Activated CD4-positive, alpha-beta T cell treated with anti-CD3 and anti-CD28 coated beads, Interleukin-2, amount 10 ng/mL, durations not matched to agents 24 days and 14 days (primary cell): ENCODE measurements at places on chromosomes 11 and 22. TPM values are rescaled to one million over a fixed set of nuclear protein-coding genes. Genes with fewer than 3 reads are reported as not detected.

Gene ATP5MG
- 220 and 228 TPM in 2 replicates for total RNA-seq

Gene CASP5
- total RNA-seq = not detected in 2 replicates

Gene LGR4
- not detected in 2 replicates for total RNA-seq

Gene LYVE1
- not detected in 2 replicates for total RNA-seq

Gene SLC1A2
- total RNA-seq = not detected in 2 replicates

Gene HBB
- total RNA-seq = not detected in 2 replicates

Gene OTOG
- total RNA-seq = not detected in 2 replicates

Gene RASD2
- 0.09 TPM in 1 of 2 replicates, not detected in the other for total RNA-seq

Gene MMP11
- 0.50 and 0.70 TPM in 2 replicates for total RNA-seq

Gene KRTAP5-11
- not detected in 2 replicates for total RNA-seq

Gene PLAAT2
- not detected in 2 replicates for total RNA-seq

Gene DEFB131B
- not detected in 2 replicates for total RNA-seq

Gene PRG3
- total RNA-seq = not detected in 2 replicates

Gene MN1
- 0.05 and 0.23 TPM in 2 replicates for total RNA-seq

Gene CLDN5
- total RNA-seq = 0.44 and 0.71 TPM in 2 replicates

Gene BACE1
- 0.33 and 0.40 TPM in 2 replicates for total RNA-seq

Gene TSPAN18
- 1.4 and 1.5 TPM in 2 replicates for total RNA-seq

Gene FGF4
- not detected in 2 replicates for total RNA-seq

Gene IGLL5
- not detected in 2 replicates for total RNA-seq

Gene MS4A4E
- total RNA-seq = 0.28 TPM in 1 of 2 replicates, not detected in the other

Gene GGTLC3
- total RNA-seq = not detected in 2 replicates

Gene KLHL35
- 1.7 and 2.0 TPM in 2 replicates for total RNA-seq

Gene IRAG1
- total RNA-seq = not detected in 2 replicates

Gene BRMS1
- 55.6 and 58.4 TPM in 2 replicates for total RNA-seq

Gene MEN1
- 36.7 and 39.1 TPM in 2 replicates for total RNA-seq

Gene LARGE1
- total RNA-seq = 0.47 TPM in 1 of 2 replicates, not detected in the other

Gene BARX2
- 4.1 and 4.7 TPM in 2 replicates for total RNA-seq

Gene SCGB1A1
- not detected in 2 replicates for total RNA-seq

Gene RCOR2
- total RNA-seq = 0.26 and 0.28 TPM in 2 replicates

Gene TSSK2
- total RNA-seq = not detected in 2 replicates

Gene PRR33
- total RNA-seq = not detected in 2 replicates

Gene AIFM3
- 0.37 TPM in 1 of 2 replicates, not detected in the other for total RNA-seq

Gene SDHAF2
- total RNA-seq = 46.0 and 46.1 TPM in 2 replicates

Gene CTSW
- total RNA-seq = 4.9 and 7.5 TPM in 2 replicates

Gene GGT1
- 49.0 and 52.9 TPM in 2 replicates for total RNA-seq

Gene OR2D2
- total RNA-seq = 0.36 and 0.72 TPM in 2 replicates

Gene GDPD4
- total RNA-seq = not detected in 2 replicates

Gene RASSF10
- not detected in 2 replicates for total RNA-seq

Gene MAPK1
- total RNA-seq = 101 TPM in 2 replicates
